ENCODE measurements at places on chromosomes 7 and 10. TPM values are rescaled to one million over a fixed set of nuclear protein-coding genes. Genes with fewer than 3 reads are reported as not detected.

The DENND2A gene
- total RNA-seq, result 23.9 TPM

The PAX4 gene
- not detected for total RNA-seq

The ACHE gene
- total RNA-seq, result 21.5 TPM

The SRPK2 gene
- 34.4 TPM for total RNA-seq

The HYAL4 gene
- 0.09 TPM for total RNA-seq

The PNLIP gene
- 0.18 TPM for total RNA-seq

The CC2D2B gene
- 0.58 TPM for total RNA-seq

The TDRD1 gene
- total RNA-seq, result 0.13 TPM

The GNAI1 gene
- 37.2 TPM for total RNA-seq

The RPEL1 gene
- not detected for total RNA-seq

The BICC1 gene
- total RNA-seq, result 23.8 TPM

The CHST15 gene
- 14.8 TPM for total RNA-seq

The GRID2IP gene
- 0.09 TPM for total RNA-seq

GRCh38 chr7:88546808-88547207 lies 212.7 kb upstream of the ZNF804B start:
- DNase-seq, result no peak

DNA sequence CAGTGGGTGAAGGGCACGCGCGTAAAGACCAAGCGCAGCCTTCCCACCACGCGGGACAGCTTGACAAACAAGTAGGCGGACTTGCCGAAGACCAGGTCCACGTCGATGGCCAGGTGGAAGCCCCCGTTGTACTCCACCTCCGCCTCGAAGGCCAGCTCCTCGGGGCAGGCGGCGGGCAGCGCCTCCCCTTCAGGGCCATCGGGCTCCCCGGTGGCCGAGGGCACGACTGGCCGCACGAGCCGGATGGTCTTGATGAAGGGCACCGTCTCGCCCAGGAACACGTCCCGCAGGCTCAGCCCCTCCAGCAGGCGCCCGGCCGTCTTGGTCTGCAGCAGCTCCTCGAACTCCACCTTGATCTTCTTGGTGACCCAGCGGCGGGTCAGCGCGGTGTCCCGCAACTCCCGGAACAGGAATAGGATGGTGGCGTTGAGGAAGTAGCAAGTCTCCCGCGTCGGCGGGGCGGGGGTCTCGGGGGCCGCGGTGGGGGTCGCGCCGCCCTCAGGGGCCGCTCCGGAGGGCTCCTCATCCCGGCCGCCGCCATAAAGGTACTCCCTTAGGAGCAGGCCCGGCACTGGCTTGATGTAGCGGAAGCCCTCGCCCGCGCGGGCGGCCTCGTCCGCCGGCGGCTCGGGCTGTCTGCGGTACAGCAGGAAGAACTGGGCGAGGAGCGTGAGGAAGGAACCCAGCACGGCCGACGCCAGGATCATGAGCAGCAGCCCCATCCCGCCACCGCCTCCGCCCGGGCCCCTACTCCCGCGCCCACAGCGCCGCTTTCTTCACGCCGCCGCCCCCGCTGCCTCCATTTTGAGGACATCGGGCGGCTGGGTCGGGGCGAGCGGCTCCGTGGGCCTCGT lies 507 bp downstream of the PDZD8 start:
- DNase-seq, result no peak

DNA sequence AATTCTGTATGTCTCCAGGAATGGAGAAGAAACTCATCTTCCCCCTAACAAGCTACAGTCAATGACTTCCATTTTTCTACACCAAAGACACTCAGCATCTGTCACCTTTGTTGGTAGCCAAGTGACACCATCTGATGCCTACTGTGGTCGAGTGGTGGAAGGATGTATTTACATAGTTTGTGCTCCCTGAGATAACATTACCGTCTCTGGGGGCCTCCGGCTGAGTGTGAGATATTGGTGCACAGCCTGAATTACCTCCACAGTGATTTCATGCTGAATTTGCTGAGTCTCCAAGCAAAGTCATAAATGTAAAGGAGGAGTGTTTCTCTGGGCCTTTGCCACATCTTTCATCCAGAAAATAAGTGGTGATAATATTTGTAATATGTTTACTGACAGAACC lies 114.0 kb downstream of the GRID1 start:
- DNase-seq, result no peak

GRCh38 chr10:31457858-31458257 lies 138.8 kb downstream of the ZEB1 start:
- DNase-seq, result no peak

DNA sequence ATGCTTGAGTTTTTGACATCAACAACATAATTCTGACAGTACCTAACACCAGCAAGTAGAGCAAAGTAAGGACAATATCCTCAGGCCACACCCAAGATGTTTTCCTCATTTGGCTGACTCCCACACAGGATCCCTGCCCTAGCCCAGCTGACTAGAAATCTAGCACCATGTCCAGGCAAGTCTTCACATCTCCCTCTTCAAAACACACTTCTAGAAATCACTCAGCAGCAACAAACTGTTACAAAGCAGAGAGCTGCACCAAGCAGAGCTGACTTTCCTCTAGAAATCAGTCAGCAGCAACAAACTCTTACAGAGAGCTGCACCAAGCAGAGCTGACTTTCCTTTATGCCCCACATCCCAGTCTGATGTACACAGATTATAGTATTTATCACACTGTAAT lies 7.7 kb downstream of the TMEM168 start:
- no peak for DNase-seq

- DNase-seq, result peak; percentile 54
These were observed 7.9 kb downstream of the LAT2 start for GRCh38 chr7:74217455-74218342.

DNA sequence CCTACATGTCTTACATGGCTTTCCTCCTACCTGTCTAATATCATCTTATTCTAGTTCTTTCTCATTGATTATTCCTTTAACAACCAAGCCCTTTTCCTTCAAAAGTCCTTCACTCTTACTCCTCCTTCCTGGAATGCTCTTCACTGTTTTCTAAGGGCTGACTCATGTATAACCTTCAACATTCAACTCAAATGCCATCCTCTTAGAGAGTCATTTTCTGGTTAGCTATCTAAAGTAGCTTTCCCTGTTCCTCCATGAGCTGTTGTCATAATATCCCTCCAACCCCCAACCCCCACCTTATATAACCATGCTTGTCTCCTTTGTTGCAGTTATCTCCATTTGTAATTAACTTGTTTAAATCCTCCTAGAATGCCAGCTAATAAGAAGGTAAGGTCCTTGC lies 286.8 kb downstream of the ADK start:
- DNase-seq, result no peak

DNA sequence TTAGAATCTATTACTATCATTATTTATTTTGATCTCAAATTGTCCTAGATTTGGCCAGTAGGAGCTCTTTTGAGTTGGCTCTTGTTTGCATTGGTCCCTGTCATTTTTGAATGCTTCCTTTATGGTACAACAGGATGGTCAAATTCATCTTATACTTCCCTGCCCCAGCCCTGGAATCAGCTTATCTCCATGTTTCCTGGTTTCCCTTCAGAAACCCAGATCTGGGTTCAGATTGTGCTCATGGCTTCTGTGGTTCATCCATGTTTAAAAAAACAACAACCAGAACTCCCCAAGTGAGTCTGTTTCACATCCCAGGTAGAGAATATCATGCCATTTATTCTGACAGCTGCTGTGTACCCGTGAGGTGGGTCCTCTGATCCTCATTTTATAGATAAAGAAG lies 10.6 kb downstream of the ZFYVE27 start:
- DNase-seq, result no peak

- peak; percentile 52 for DNase-seq
These were observed 64.4 kb downstream of the SUGCT start for GRCh38 chr7:40199076-40199802.

GRCh38 chr7:2260820-2261219 lies 18.8 kb downstream of the NUDT1 start:
- no peak for DNase-seq

DNA sequence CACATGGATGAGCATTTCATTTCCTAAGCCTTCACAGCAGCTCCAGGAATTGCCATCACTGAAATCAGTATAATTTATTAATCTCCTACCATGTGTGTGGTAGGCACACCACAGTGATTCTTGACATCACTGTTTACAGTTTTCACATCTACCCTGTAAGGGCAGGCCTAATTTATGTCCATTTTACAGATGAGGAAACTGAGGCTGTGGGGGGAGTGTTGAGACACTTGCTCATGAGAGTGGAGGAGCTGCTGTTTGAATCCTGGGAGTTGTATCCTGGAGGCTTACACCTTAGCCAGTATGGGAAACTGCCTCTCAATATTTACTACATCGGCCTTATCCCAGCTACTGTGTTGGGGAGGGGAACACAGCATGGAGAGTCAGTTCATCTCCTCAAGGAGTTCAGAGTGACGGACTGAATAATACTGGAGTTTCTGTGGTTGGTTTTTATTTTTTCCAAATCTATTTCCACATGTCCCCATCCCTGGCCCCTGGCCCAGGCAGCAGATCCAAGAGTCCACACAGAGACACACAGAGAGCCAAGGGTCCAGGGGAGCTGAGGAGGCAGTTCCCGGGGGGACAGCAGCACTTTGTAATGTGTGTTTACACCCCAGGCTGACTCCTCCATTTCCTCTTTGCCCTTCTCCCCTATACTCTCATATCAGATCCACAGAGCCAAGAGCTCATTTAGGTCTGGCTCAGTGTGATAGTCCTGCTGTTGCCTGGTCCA lies 13.2 kb downstream of the UBTD1 start:
- peak; percentile 62 for DNase-seq

DNA sequence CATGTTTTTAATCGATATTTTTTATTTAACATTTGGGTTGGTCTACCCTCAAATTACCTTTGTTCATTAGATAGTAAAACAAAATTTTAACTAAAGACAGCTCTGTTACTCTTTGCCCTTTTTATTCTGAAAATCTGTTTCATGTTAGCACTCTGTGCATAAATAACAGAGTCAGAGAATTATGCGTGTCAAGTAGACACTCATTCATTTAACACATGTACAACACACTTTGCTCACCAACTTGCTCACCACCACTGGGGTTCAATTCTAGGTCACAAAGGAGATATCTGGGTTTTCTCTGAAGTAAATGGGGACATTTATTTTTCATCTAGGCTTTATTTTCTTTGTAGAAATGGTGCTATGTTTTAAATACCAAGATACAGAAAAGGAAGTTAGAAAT lies 457.4 kb upstream of the SEMA3D start:
- DNase-seq, result no peak

- no peak for DNase-seq
These were observed 37.6 kb downstream of the SLC37A3 start for GRCh38 chr7:140360697-140361229.

DNA sequence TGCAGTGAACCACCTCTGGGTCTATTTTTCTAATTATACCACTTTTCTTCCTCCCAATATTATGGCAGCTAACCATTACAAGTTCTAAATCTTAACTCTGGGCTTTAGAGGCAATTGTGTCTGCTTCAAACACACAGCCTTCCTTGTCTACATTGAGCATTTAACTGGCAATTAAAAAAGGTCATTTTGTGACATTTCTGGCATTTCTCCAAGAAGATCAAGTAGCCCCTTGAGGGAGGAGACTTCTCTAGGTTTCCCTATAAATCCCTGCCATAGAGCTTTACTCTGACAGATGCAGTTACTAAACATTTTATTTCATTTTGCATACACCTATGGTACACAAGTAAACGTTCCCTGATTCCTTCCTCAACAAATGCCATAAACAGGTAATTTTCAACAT lies 33.4 kb upstream of the FAM133B start:
- DNase-seq, result no peak

- no peak for DNase-seq
These were observed 6.1 kb upstream of the CYP26C1 start for GRCh38 chr10:93054486-93054885.

DNA sequence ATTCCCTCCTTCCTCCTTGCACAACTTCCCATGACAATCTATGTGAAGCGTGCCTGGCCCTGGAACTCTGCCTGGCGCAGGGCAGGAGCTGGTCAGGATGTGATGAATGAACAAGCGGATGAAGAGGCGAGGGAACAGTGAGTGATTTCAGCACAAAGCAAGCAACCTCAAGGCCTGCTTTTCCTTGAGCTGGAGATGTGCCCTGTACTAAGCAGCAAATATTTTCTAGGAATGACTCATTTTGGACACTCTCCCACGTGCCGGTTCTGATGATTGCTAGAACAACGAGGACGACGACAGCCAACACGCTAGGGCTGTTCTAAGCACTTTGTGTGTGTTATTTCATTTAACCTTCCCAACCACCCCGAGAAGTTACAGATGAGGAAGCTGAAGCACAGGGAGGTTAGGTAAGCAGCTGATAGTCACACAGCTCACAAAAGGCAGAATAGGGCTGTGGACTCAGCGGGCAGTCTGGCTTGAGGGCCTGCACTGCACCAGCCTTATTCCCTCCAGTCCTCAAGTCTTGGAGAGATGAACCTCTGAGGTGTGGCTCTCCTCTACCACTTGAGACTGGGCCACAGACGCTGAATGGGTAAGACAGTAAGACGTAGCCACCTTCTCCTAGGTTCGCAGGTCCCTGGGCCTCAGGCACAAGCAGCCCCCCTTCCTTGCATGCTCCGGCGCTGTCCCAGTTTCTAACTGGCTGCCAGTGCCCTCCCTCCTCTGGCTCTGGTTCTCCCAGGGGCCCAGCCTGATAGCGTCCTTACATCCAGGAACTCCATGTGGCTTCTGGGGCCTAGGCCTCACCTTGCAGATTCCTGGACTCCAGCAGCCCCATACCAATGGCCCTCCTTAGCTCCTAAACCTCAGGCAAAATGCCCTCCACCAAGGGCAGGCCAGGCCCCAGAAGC lies 59.0 kb downstream of the YKT6 start:
- peak; percentile 91 for DNase-seq

DNA sequence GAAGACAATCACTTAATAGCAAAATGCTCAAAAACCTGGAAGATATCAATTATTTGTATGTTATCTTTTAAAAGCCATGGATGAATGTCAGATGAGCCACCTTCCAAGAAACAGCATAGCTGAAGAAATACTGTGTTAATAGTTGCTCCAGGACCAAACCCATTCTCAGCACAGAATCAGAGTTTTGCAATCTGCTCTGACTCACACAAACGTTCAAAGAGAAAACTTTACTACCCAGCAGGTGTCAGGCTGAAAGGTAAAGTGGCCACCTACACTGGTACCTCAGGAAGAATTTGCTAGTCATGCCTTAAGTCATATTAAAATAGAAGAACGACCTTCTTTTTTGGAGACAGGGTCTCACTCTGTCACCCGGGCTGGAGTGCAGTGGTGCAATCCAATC lies 526.5 kb downstream of the PARD3 start:
- no peak for DNase-seq

- DNase-seq, result no peak
These were observed 352.6 kb upstream of the AUTS2 start for GRCh38 chr7:69245646-69246045.

GRCh38 chr7:1026721-1027161 lies 17.6 kb upstream of the GPR146 start:
- DNase-seq, result no peak

DNA sequence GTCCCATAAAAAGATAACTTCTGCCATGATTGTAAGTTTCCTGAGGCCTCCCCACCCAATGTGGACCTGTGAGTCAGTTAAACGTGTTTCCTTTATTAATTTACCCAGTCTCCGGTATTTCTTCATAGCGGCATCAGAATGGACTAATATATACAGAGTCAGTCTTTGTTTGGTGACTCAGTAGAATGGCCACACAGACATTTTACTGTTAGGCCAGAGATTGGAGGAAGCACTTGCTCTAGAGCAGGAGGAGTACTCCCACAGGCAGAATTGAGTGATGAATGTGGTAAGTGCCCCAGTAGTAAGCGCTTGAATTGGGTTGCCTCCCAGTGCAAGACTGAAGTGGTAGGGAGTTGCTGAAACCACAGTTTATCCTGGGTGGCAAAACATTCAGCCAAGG lies 149.5 kb upstream of the SMIM30 start:
- DNase-seq, result no peak

GRCh38 chr10:93412801-93413200 lies 69.3 kb downstream of the MYOF start:
- no peak for DNase-seq

- peak; percentile 2 for DNase-seq
These were observed 1.5 kb downstream of the STOX1 start for GRCh38 chr10:68828833-68829232.

All from muscle of leg (tissue), 16 donors.